ENCODE measurements at places on chromosomes 1 and 21.

- no peak for DNase-seq
Observed at GRCh38 chr1:229296541-229296941, 25.6 kb downstream of the RAB4A start.

DNA sequence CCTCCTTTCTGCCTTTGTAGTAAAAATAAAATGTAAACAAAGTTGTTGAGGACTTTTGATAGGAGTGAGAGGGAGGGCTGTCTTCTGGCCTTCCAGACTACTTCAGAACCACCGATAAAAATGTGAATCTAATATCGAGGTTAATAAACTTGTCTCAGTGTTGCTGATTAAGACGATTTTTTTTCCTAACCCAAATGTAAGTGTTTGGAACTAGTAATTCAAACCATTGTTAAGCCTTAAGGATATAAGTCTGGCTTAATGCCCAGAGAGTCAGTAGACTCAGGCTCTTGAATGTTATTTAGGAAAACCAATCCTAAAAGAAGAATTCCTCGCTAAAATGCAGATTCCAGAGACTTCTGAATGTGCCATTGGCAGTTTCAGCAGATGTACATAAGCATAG lies 356.9 kb downstream of the SIPA1L2 start:
- DNase-seq, result no peak

DNA sequence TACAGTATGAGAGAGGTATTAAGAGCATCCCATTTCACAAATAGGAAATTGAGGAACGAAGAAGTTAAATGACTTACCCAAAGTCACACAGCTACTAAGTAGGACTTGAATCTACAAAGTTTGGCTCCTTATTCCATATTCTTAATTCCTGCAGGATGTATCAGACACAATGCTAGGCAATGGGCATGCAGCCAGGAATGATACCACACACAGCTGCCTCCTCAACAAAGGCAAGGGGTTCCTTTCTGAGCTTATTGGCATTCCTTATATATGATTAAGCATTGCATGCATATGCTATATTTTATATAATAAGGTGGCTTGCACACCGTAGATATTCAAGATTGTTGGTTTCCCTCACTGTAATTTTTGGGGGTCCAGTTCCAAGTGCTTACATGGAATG lies 34.2 kb upstream of the JUN start:
- DNase-seq, result no peak

DNA sequence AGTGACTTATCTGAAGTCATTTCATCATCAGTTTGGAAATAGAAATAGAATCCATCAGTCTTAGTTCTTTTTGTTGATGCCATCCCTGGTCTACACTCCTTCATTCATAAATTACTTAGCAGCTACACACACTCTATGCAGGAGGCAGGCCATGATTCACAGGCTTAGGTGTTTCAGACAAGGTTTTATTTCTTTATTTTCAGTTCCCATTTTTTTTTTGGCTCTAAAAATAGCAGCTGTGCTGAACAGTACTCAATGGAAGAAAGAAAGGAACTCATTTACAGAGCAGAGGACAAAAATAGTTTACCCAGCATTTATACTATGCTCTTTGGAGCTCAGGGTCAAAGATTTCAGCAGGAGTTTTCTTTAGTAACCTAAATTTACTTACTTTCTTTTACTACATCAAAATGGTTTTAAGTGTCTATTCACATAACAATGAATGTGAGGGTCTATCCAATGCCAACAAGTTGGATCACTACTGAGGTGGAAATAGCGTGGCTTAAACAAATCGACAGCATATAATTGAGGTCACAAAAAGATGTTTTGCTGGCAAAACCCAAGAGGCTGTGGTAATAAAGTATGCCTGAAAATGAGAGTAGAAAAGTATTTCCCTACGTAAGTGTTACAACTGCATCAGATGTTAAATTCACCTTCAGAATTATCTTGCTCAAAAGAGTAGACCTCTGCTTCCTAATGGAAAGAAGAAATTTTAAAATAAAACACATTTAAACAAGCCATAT lies 7.7 kb downstream of the KRTAP19-8 start:
- DNase-seq, result no peak

GRCh38 chr1:6475381-6476133 lies 9.6 kb upstream of the TNFRSF25 start:
- peak; percentile 85 for DNase-seq

DNA sequence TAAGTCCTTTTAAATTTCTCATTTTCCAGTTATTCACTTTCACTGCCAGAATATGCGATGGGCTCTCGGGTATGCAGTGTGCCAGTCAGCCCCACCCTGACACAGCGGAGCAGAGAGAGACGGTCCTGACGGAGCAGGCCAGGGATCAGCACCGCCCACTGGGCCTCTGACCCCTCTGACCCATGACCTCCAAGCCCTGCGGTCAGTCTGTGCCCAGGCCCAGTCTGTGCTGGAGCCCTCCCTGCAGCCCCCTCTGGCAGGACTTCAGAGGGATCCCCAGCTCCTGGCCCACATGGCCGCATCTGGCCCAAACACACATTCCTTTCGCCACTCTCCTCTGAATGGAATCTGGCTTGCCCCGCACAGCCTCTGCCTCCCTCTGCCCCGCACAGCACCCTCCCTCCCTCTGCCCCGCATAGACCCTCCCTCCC lies 43.4 kb upstream of the COL6A2 start:
- DNase-seq, result no peak

DNA sequence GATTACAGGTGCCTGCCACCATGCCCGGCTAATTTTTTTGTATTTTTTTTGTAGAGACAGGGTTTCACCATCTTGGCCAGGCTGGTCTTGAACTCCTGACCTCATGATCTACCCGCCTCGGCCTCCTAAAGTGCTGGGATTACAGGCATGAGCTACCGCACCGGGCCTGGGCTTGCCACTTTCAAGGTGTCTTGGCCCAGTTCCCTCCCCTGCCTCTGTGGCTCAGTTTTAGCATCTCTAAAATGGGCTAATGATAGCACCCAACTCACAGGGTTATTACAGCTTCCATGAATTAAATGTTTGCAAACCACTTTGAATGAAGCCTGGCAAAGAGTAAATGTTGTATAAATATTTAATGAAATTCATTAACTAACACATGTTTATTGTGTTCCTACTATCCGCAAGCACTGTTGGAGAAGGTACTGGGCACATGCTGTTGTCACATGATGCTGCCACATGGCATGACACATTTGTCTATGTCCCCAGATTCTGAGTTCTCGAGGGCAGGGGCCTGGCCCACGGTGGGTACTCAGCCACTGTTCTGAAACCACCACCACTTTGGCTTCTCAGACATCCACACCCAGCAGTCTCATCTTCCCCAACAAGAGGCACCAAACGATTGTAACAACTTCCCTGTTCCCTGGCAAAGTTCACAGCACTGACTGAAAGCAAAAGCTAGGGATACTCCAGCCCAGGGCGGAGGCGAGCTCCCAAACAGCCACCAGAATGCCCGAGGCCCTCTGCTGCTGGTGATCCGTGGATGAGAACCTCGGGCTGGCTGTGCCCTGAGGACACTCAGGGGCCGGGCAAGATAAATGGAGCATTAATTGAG lies 9.7 kb downstream of the IFFO2 start:
- DNase-seq, result no peak

GRCh38 chr21:31720739-31721138 lies 11.2 kb downstream of the SCAF4 start:
- DNase-seq, result no peak

DNA sequence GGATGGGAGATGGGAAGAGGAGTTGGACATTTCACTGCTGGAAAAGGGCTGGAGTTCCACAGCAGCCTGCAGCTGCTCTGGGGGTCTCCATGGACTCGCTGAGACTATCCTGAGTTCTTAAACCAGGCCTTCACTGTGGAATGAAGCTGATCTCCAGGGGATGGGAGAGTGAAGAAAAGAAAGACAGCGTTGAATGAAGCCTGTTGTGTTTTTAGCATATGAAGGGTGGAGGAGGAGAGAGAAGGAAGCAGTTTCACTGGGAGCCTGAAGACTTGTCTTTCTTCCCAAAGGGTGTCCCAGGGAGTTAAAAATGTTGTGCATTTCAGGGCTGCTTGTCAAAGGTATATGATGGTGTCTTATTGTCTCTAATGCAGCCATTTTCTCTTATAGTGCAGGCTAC lies 9.2 kb downstream of the ROR1 start:
- DNase-seq, result no peak

- no peak for DNase-seq
Observed at GRCh38 chr1:154466921-154467417, 35.0 kb upstream of the TDRD10 start.

GRCh38 chr1:67479146-67479891 lies 49.1 kb upstream of the SERBP1 start:
- no peak for DNase-seq

GRCh38 chr1:52186449-52186848 lies 44.6 kb downstream of the ZFYVE9 start:
- DNase-seq, result no peak

DNA sequence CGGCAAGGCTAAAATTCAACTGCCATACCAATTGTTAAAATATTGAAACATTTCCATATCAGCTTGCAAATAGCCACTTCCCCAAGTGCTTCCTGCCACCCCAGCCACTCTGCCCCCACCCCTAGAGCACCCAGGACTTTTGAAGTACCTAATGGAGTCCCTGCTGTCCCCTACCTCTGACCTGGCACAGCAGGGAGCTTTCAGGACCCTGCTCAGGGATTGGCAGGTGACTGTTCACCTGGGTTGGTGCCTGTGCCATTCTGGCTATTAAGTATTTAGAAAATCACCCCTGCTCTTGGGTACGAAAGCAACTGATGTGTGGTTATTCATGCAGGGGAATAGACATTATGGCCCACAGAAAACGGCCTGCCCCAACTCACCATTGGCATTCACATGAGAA lies 9.1 kb upstream of the HPCAL4 start:
- DNase-seq, result no peak

DNA sequence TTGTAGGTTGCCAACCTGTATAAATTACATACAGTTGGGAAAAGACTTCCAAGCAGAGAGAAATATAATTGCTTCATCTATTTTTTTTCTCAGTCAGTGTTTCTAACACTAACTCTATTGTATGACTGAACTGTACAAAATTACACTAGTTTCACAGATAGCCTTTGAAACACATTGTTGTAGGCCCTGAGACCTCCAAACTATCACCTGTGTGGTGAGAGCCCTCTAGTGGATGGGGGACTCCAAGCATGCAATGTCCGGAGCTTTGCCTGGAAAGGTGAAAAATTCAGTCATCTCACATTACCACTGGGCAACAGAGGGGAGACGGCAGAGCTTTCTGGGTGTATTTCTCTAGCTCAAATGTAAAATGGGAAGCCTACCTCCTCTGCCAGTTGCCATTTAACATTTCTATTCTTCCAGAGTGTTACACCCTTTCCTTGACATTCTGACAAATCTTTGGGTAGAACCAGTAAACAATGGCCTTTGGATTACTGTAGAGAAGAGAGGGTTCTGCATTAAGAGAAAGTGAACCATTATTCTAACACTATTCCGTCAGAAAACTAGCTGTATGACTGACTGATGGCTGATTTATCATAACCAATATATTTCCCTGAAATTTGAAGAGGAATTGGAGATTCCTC lies 212.2 kb downstream of the LYPLAL1 start:
- DNase-seq, result peak; percentile 21

DNA sequence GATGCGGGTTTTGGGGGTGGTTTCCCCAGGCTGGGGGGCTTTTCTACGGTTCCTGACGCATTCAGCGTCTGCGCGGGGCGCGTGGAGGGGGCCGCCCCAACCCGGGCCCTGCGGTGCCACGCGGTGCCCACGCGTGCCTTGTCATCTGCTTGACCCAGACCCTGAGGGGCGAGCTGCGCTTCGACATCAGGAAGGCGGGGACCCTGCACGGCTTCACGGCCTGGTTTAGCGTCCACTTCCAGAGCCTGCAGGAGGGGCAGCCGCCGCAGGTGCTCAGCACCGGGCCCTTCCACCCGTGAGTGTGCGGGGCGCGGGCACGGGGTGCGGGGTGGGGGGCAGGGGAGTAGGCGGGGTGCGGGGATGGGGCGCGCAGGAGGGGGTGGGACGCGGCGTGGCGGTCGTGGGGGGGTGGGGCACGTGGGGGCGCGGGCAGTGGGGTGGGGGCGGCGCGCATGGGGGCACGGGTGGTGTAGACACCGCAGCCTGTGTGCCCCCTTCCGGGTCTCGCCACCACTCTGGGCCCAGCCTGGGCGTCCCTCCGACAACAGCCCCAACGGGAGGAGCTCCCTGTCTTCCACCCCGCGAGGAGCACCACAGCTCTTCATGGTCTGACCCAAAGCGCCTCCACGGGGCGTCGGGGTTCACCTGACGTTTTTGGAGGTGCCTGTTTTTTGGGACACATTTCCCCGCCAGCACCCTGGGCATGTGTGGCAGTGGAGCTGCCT lies 26.3 kb downstream of the PRMT2 start:
- no peak for DNase-seq

GRCh38 chr1:59738591-59739015 lies 76.1 kb upstream of the HOOK1 start:
- DNase-seq, result no peak

- no peak for DNase-seq
Observed at GRCh38 chr1:222140206-222140605, 398.3 kb upstream of the DUSP10 start.

DNA sequence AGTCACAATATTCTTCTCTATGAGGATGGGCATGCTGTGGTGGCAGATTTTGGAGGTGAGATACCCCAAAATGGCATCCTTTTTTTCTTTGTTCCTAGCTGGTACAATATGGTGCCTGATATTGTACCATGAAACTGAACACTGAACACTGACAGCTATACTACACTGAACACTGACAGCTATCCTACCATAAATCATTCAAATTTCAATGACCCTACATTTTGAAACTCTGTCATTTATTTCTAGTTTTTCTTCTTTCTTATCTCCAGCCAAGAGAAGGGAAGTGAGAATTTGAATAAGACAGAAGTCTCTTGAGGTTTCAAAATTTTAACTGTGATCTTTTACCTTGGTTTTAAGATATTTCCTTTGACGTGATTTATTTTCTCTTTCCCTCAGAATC lies 76.3 kb downstream of the LRRC53 start:
- DNase-seq, result no peak

GRCh38 chr1:50112193-50112592 lies 3.5 kb downstream of the ELAVL4 start:
- DNase-seq, result no peak

DNA sequence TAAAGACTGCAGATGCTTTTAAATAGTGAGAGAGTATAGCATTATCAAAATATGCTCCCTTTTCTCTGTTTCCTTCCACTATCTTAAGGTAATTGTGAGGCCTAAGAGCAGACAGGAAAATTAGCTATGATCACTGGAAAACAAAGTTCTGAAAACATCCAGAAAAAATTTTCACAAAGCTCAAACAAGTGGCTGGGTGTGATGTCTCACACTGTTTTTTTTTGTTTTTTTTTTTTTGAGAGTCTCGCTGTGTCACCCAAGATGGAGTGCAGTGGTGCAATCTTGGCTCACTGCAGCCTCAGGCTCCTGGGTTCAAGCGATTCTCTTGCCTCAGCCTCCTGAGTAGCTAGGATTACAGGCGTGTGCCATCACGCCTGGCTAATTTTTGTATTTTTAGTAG lies 7.2 kb downstream of the WDTC1 start:
- no peak for DNase-seq

DNA sequence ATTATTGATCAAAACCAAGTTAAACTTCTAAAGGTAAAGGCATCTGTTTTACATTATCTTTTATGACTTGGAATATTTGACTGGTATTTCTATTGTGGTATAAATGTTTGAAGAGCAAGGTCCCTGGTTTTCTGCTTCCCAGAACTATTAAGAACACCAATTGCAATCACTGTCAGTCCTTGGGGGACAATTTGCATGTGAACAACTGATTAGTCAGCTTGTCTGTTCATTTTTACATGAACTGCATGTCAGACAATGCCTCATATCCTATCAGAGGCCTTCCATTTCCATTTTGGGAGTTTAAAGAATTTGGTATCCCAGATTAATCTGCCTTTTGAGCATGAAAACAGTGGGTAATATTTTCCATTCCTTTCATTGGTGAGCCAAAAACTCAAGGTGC lies 654.9 kb upstream of the USP24 start:
- DNase-seq, result no peak
